Stimulated activated CD8-positive, alpha-beta memory T cell treated with anti-CD3 and anti-CD28 coated beads, Interleukin-2, amount 100 ng/mL, for 1 hour (primary cell): ENCODE measurements at places on chromosomes 4 and X.

GRCh38 chr4:46277165-46277951 is 112.6 kb downstream of the GABRA2 start:
- no peak for DNase-seq

DNA sequence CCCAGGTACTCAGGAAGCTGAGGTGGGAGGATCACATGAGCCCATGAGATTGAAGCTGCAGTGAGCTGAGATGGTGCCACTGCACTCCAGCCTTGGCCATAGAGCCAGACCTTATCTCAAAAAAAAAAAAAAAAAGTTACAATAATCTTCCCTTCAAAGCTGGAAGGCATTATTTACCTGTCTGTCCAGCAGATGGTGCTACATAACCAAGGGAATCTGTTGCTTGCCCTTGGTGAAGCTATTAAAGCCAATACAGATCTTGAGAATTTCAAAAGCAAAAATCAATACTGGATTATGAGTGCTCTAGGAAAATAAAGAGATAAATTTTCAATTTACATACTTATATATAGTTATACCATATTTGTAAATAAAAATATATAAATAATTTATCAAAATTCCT is 25.9 kb downstream of the PKD2 start:
- no peak for DNase-seq

DNA sequence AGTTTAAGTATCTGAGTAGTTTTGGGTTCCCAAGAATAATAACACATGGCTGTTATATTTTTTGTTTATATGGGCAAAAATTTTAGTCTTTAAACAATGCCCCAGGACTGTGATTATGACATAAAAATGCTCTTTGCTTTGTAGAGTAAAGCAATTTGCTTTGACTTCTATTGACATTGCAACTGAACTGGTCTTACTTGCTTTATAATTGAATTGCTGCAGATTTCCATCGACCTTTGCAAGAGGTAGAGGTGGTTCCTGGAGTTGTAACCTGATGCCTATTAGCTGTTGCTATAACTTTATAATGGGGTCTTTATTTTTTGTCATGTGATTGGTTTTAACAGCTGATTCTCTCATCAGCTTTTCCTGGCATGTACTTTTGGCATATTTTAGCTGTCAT is 302.9 kb downstream of the ARHGAP10 start:
- no peak for DNase-seq

DNA sequence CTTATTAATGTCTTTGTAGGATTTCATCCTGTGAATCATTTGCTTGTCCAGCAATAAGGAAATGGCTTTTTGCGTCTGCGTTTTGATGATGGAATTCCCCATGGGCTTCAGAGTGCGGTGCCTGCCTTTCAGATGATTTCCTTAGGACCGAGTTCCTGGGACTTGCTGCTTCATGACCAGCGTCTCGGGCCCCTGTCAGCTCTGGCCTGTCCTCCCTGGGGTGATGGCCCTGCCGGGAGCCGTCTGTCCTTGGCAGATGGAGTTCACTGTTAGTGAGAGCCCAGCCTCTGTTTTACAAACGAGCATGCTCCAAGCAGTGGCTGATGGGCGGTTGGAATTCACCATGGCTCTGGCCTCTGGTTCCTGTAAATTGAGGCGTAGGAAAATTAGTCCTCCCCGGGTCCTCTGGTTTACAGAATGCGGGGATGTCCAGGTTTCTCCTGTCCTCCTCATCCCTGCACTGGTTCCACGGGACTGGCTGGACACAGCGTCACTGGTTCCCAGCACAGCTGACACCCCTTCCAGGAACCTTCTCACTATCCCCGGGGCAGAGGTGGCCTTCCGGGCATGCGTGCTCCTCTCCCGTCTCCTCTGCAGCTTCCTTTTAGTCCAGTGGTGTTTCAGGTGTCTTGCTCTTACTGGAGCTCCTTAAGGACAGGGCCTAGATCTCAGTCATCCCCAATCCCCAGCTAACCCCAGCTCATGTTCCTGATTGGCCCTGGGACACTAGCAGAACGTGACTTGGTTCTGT is 34.9 kb downstream of the TBC1D14 start:
- DNase-seq, result no peak
